ENCODE measurements at places on chromosomes 5 and 9.

DNA sequence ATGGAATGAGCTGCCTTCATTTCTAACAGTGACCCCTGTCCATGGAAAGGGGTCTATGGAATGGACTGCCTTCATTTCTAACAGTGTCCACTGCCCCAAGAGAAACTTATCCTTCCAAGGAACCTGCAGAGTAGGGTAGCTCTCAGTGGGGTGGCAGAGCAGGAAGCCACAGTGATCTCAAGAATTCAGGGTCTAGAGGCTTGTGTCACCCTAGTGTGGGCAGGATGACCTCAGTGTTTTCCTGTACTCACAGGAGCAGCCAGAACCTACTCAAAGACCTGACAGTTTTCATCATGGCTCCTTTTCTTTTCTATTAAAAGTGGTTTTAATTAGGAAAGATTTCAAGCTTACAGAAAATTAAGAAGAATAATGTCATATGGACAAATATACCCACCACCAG lies 27.5 kb downstream of the SEC61B start:
- DNase-seq = no peak

GRCh38 chr9:37406603-37407401 lies 15.7 kb upstream of the GRHPR start:
- no peak for DNase-seq

- DNase-seq = peak; percentile 99
These were observed at the start of gene ADRB2 for GRCh38 chr5:148826053-148826738. Gene ADRB2 (plus strand): TSS chr5:148826611. CDS start chr5:148826832, 221 bp downstream.

- no peak for DNase-seq
These were observed 72.5 kb upstream of the CACNA1B start for GRCh38 chr9:137804908-137805630.

- no peak for DNase-seq
These were observed 24.8 kb upstream of the HNRNPA0 start for GRCh38 chr5:137778772-137779564.

DNA sequence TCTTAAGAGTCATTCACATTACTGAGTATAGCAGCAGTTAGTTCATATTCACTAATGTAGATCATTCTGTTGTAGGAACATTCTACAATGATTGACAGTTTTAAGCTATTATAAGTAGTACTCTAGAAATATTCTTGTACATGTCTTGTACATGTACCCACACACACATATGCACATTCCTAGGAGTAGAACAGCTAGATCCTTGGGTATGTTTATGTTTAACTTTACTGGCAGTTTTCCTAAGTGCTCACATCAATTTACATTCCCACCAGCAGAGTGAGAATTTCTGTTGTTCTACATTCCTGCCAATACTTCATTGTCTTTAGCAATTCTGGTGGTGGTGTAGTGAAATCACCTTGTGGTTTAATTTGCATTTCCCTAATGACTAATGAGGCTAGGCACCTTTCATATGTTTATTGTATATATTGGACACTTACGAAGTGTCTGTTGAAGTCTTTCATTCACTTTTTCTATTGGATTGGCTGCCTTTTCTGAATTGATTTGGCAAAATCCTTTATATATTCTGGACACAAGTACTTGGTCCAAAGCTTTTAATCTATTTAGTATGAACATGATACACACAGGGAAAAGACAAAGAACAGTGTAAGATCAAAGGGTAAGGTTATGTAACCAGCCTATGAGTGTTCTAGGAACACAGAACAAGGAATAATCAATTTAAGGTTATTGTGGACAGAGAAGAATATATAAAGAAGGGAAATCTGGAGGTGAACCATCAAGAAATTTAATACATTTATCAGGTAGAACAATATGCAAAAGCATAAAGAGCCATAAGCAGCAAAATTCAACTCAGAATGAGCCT lies 95.6 kb downstream of the MLLT3 start:
- no peak for DNase-seq

DNA sequence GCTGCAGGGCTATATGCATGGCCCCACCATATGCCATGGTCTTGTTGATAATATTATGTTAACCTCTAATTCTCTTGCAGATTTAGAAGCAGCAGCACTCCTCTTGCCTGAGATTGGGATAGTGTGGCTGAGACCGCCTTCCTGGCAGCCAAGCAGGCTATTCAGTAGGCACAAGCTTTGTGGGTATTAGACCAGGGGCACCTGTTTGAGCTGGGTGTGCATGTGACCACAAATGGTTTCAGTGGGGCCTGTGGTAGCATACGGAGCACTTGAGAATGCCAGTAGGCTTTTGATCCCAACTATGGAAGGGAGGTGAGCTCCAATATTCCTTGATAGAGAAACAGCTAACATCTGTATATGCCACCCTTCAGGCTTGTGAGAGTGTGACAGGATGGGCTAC lies 625.1 kb upstream of the NUDT12 start:
- DNase-seq = no peak

GRCh38 chr5:144531188-144531587 lies 360.5 kb downstream of the KCTD16 start:
- DNase-seq = no peak

- DNase-seq = no peak
These were observed 247.2 kb downstream of the NTRK2 start for GRCh38 chr9:84916769-84917168.

- DNase-seq = peak; percentile 96
These were observed 6.2 kb upstream of the KLF9 start for GRCh38 chr9:70420441-70421271.

GRCh38 chr9:130433168-130433946 lies 11.4 kb upstream of the ASS1 start:
- no peak for DNase-seq

GRCh38 chr9:33719581-33720374 lies 75.6 kb upstream of the PRSS3 start:
- DNase-seq = no peak
